Left ventricle myocardium superior (tissue), 1 donor: ENCODE measurements at places on chromosomes 4 and X. TPM values are rescaled to one million over a fixed set of nuclear protein-coding genes. Genes with fewer than 3 reads are reported as not detected.

DNA sequence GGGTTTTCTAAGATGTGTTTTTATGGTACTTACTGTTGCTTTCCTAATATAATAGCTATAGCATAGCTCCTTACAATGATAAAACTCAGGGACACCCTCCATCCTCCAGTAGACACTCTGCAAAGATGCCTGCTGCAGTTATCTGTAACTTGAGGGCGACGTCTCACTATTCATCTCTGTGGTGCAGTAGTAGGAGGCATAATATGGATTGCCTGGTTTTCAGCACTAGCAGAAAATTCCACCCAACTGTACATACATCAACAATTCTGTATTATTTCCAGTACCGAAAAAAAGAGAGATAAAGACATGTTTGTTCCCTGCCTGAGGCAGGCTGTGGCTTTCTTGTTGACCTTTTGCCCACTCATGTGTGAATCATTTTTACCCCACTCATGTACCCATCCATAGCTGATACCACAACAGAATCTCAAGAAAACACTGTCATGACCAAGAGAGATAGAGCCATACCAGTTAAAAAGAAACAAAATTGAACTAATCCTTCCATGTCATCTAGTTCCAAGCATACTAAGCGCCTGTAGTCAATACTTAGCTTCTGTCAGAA lies 220.1 kb downstream of the RAB28 start:
- no peak for DNase-seq

DNA sequence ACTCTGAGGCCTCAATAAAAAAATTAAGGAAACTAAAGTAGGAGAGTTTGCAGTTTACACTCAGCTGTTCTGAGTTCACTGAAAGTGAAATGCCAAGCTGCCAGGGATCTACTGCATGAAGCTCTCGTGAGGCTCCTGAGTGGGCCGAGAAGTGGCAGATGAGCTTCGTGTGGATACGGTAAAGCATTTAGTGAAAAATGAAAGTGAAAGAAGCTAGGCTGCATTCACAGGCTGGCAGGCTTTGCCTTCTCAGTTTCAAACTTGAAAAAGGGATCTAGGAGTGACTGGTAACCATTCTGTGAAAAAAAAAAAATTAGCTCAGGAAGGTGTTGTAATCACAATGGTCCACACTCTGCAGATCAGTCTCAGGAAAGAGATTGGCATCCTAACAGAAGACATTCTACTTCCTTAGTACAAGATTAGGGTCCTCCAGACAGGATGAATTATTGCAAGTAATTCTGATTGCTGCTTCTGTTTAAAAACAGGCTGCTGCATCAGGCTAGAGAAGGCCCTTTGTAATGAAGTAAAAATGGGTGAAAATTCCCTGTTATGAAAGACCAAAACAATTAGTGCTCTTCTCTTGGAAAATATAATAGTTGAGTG lies 679.9 kb downstream of the RPA4 start:
- DNase-seq, result peak; percentile 29

GRCh38 chrX:137363559-137363958 lies 202.4 kb upstream of the ZIC3 start:
- no peak for DNase-seq

SOX3 gene
- not detected for total RNA-seq
